ENCODE measurements at places on chromosomes 16 and 17.

GRCh38 chr17:75152922-75153779 lies 1.2 kb downstream of the JPT1 start:
- DNase-seq = no peak

- no peak for DNase-seq
Observed at GRCh38 chr17:78673395-78673794, 96.2 kb upstream of the DNAH17 start.

DNA sequence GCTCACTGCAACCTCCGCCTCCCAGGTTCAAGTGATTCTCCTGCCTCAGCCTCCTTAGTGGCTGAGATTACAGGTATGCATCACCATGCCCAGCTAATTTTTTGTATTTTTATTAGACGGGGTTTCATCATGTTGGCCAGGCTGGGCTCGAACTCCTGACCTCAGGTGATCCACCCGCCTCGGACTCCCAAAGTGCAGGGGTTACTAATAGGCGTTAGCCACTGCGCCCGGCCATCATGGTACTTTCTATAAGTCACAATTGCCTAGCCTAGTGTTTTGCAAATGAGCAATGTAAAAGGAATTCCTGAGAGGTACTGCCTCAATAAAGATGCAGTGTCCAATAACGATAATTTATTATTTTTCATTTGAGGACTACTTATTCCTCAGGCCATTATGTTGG lies 13.9 kb upstream of the PSMC3IP start:
- no peak for DNase-seq

DNA sequence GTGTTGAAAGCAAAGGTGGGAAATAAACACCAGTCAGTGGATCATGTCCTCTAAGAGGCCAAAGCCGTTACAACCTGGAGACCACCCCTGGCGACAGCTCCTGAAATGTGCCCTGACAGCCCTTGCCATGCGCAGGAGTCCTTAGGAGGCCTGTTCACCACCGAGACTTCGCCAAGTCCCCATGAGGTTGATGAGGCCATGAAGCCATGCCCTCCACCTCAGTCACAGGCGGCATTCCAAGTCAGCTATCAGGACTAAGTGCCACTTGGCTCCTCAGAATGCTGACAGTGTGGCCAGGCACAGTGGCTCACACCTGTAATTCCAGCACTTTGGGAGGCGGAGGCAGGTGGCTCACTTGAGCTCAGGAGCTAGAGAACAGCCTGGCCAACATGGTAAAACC lies 27.1 kb downstream of the ADAM11 start:
- DNase-seq = no peak

DNA sequence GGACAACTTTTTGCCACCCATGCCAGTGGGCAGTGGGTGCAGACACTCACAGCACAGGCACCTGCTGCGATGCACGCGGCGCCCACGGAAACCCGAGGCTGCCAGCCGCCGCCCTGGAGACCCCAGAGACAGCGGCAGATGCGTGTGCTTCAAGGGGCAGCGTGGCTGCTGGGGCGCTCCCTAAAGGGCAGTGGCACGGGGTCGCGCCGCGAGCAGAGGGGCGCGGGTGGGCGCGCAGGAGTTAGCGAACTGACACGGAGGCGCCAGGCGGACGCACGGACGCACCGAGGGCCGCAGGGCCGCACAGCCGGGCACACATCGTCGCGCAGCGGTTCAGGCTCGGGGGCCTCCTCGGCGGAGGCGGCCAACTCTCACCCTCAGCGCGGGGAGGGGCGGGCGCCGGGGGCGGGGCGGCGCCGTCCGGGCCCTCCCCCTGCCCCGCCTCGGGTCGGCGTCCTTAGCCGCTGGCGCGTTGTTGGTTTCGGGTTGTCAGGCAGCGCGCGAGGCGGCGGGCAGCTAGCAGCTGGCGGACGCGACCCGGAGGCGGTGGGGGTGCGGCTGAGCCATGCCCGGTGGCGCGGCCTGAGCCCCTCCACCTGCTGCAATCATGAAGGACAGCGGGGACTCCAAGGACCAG lies at the start of gene KIF19:
Gene KIF19, plus strand, starts transcription at position 484 of the 637 bp plus-strand sequence. Its CDS starts 124 bp downstream, at position 608.
- DNase-seq = no peak

- DNase-seq = peak; percentile 96
Observed at GRCh38 chr16:3950343-3951193, 70.1 kb upstream of the CREBBP start.

DNA sequence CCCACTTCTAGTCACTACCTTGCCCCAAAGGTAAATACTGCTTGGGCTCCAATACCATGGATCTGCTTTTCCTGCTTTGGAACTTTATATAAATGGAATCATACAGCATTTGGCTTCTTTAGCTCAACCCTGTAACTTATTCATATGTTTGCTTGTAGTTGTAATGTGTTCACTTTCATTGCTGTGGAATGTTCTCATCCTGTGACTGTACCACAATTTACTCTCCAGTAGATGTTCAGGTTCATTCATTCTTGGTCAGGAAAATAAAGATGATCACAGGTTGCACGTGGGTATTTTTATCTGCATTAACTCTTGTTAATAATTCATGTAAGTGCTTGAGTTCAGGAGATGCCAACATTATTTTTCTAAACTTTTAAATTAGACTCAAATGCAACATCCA lies 6.7 kb upstream of the BEAN1 start:
- DNase-seq = no peak
